CD4-positive, alpha-beta T cell treated with Interleukin-1 beta for 1 hour (primary cell): ENCODE measurements at places on chromosomes 12 and 14.
A peak's percentile ranks its signal among the peaks of the same experiment; 100 is the strongest.

GRCh38 chr12:42539696-42540095, 49.9 kb downstream of the PRICKLE1 start:
- no peak for DNase-seq

DNA sequence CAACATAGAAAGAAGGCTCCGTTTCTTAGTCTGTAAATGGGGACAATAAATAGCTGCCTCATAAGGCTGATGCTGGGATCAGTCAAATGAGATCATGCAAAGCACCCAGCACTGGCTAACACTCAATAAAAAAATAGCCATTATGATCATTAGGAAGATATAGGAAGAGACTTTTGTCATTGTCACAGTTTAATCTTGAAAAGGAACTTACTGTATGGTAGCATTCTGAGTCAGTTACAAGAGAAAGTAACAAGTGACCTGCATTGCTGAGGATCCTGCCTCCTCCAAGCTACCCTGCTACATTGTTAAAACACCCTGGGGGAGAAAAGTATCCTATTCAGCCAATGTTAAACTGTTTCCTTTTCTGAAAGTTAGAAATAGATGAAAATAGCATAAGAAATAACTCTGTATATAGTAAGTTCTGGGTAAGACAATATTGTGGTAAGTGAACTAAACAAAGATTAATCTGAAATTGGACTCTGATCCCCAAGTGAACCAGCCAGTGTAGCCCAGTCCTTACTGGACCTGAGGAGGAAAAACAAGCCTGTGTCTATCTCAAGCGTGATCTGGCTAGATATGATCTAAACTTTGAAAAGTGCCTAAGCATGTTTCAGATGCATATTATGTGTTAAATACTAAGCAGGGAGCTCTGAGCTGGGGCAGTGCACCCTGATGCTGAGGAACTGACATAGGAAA, 3.6 kb upstream of the NUDT4 start:
- no peak for DNase-seq

DNA sequence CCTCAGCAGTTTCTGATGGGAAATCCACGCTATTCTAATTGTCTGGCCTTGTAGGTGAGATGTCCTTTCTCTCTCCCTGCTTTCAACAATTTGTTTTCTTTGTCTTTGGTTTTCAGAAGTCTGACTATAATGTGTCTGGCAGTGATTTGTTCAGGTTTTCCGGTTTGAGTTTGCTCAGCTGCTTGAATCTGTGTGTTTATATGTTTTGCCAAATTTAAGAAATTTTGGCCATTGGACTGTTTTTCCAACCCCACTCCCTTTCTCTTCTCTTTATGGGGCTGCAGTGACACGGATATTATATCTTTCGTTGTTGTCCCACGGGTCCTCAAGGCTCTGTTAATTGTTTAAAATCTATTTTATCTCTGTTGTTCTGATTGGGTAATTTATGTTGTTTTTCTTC, 105.0 kb downstream of the ADGRD1 start:
- DNase-seq: no peak

GRCh38 chr14:94795372-94795771, 25.5 kb upstream of the GSC start:
- DNase-seq: no peak

- DNase-seq: no peak
These were observed 78.8 kb downstream of the C12orf75 start for GRCh38 chr12:105409279-105409678.

DNA sequence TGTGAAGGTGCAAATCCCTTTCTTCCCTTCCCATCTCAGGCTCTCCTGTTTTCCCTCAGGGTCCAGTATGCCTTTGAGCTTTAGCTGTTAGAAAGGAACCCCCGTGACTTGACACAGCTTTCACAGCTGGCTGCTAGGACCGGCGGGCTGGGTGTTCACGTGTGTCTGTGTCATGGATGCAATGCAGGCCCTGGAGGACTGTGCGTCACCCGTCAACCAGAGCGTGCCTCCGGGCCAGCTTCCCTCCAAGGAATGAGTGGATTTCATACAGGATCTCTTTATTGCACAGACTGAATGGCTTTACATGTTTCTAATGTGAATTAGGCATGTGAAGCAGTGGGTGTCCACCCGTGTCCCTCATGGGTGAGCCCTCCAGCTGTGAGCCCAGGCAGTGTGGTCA, 77.4 kb downstream of the AACS start:
- no peak for DNase-seq

GRCh38 chr14:94366146-94366915, 22.1 kb downstream of the SERPINA1 start:
- DNase-seq: no peak

DNA sequence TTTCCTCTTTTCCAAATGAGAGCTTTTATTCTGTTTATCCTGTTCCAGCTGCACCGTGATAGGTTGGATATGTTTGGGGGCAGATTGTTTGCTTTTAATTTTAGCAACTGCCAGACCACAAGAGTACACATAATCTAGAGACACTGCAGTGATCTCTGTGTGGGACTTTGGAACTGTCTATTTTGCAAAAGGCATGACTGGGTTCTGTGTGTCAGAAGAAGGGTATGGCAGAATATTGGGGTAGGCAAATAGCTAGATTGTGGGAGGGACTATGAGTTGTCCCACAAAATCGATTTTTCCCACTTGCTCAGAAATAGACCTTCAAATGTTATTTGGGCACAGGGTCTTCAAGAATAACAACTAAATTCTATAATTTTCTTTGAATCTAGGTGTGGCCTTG, 275.9 kb upstream of the KITLG start:
- DNase-seq: no peak

- no peak for DNase-seq
These were observed 199.8 kb upstream of the PDZRN4 start for GRCh38 chr12:40988355-40988754.

DNA sequence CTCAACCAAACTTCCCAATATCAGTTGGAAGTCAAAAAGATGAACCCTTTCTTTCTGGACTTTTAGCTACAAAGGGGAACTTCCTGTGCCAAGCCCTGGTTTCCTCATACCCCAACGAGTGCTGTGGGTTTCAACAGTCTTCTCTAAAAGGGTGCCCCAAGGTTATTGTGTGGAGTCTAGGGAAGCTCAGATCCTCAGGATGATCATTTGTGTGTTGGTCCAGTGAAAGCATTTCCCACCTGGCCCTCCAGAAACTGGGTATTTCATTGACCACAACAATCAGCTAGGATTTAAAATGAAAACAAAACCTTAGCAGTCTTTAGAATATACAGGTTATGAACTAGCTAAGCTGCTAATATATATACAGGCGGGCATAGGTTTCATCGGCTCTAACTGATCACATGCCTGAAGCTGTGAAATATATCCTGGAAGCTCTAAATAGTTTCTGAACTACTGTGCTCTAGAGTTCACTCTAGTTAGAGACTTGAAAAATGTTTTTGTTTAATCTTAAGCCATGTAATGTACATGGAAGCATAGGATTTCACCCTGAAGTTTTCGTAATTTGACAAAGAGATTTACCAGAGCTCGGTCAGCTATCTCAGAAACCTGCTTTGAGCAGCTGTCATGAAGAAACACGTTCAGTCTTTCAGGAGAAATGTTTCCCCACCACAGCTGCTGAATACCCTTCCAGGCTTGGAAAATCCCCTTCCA, 29.6 kb downstream of the P2RX4 start:
- peak; percentile 27 for DNase-seq

GRCh38 chr14:100874051-100874410, 29.5 kb downstream of the RTL1 start:
- DNase-seq: no peak

DNA sequence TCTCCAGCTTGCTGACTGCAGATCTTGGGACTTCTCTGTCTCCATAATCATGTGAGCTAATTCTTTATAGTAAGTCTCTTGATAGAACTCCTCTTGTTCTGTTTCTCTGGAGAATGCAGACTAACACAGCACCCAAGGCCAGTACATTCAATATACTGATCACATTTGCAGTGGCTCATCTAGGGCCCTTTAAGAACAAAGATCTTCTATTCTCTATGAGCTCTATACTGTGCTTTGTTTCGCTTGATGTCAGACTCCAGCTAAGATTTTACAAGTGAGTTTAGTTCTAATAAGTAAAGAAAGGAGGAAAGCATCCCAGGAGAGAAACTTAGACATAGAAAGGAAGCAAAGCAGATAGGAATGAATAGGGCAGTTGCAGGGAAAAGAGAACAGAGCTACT, 69.3 kb upstream of the TMPO start:
- DNase-seq: no peak

DNA sequence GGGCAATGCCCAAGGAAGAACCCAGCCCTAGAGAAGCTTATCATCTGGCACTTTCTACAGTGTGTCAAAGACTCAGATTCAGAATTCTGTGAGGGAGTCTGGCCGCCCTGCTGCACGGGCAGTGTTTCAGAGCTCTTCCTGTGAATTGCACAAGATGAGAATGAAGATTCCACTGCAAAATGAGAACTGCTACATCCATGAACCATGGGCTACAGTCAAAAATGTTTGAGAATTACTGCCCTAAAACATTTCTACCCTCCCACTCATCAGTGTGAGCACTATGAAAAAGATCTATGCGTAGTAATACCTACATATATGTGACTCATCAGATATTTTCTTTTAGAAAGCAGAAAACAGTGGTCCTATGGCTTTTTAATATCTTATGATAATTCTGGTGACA, 104.0 kb downstream of the STAB2 start:
- DNase-seq: no peak

DNA sequence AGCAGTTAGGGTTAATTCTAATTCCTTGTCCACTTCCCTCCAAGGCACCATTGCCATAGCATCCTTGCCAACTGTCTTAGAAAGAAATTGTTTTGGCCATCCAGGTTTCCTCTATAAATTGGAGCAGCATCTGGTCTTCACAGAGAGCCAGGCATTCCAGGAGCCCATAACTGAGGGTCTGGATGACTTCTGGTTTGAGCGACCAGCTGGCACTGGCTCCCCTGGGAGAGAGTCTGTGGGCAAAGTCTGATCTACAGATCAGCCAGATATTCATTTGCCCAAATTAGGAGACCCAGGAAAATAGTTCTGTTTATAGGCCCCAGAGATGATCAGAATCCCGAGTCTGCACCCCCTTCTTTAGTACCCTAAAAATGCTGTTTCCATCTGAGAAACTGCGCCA, 16.0 kb downstream of the VSX2 start:
- DNase-seq: no peak

GRCh38 chr12:53523131-53523530, 15.8 kb upstream of the NPFF start:
- no peak for DNase-seq

GRCh38 chr14:104800015-104800770, 708 bp upstream of the ZBTB42 start:
- DNase-seq: peak; percentile 90

DNA sequence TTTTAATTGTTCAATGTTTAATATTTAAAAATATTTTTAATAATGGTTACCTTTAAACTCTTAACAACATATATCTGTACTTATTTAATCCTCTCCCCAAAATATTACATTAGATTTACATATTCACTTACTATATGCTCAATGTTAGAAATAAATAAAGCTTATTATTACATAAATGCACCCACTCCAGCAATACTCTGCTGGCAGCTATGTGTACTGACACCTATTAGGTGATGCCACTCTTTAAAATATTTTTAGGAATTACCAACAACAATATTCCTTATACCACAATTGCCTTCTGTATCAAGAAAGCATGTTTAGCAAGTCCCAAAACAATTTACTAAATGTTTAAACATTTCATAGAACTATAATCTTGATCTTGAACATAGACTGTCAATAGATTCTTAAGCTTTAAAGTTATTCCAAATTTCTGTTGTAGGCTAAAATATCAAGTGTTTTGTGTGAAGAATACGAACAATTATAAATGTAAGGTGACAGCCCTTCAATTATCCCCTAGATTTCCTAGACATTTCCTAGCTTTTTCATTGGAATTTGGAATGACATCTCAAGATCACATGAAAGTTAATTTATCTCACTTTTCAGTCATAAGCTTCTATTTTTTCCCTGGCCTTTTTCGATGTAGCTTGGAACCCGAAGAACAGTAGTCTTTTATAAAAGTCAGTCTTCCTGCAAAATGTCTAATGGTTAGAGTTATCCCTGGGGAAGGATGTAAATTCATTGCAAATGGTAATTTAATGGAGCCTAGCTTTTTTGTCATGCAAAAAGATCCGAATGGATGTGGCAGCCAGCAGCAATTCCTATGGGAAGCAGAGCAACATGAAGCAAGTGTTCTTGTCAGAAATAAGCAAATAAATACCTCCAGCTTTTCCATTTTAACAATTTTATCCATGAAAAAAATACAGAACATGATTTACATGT, 907.5 kb upstream of the ATXN7L3B start:
- DNase-seq: no peak

DNA sequence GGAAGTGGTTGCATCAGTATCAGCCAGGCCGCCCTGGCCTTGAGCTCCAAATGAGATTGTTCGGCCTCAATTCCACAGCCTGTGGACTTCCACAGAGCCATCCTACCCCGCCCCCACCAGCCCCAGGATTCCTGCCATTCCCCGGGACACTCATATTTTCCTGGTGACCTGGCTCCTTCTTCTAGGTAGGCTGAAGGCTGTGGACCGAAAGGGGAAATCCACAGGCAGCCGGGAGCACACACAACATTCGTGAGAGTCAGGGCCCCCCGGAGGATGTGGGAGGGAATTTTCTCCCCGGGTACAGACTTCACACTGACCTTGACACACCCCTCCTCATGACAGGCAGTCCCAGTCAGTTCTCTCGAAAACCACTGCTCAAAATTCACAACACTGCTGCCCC, 39.9 kb downstream of the RIN3 start:
- no peak for DNase-seq

DNA sequence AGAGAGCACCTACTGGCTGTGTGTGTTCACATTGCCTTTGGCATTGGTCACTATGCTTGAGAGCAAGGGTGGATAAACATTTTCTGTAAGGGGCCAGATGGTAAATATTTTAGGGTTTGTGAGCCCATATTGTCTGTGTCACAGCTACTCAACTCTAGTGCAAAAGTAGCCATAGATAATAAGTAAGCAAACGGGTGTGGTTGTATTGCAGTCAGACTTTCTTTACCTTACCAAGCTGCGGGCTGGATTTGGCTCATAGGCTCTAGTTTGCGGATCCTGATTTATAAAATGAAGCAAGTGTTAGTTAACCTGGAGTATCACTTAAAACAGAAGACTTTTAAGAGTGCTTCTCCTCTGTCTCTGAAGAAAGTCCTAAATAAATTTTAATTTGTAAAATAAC, 169.0 kb downstream of the KICS2 start:
- no peak for DNase-seq

DNA sequence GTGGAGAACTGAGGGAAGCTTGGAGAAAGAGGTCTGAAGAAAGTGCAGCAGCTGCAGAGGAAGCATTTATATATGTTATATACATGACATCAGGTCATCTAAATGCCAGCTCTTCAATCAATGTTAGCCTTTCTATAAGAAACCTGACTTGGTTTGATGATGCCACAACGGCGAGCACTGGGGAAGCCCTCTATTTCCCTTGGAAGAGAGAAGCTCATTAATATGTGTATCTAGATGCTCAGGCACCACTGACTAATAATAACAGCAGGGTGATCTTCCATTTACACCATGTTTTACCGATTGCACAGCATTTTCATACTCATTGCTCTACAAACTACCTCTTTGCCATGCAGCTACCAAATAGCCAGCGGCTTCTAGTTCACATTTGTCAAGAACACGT, 811 bp downstream of the ACYP1 start:
- DNase-seq: no peak
